ENCODE measurements at places on chromosomes 7 and 10.

- DNase-seq, result no peak
Observed at GRCh38 chr10:122164023-122164601, 107.0 kb upstream of the BTBD16 start.

- no peak for DNase-seq
Observed at GRCh38 chr7:22610263-22610662, 110.3 kb upstream of the STEAP1B start.

GRCh38 chr10:124524991-124525653 is 63.5 kb downstream of the LHPP start:
- no peak for DNase-seq

DNA sequence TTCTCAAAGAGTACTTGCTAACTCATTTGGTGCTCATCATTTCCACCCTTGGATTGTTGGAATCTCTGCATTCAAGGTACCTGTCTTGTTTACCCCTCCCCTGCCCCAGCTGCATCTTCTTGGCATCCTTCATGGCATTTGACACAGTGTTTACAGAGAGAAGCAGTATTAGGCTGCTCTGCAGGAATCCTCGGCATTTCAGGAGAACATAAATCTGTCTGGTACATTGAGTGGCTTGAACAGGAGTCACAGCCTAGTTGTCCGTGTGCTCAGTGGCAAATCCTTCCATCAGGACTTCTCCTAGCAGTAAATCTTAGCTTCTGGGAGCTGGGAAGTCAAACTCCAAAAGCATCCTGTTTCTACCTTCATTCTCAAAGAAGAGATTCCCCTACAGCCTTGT is 136.8 kb upstream of the YAE1 start:
- DNase-seq, result no peak

DNA sequence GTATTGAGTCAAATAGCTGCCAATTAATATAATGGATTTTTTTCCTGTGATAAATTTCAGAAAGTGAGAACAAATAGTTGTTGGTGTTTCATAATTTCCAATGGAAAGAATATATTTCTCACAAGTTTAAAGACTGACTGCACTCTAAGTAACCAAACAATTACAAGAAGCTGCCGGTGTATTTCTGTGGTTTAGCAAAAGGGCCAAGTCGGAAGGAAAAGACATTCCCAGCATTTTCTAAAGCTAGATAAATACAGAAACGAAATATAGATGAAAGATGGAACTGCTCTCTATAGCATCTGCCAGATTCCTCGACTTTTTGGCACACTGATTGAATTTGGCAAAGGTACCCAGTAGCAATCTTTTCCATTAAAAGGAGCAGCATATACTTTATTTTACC is 92.7 kb upstream of the MKX start:
- no peak for DNase-seq

All from hematopoietic multipotent progenitor cell treated with erythropoietin and hydrocortisone succinate and interleukin-3 and kit ligand, for 17 days (in vitro differentiated cells).